ENCODE measurements at places on chromosomes 4 and X. TPM values are rescaled to one million over a fixed set of nuclear protein-coding genes. Genes with fewer than 3 reads are reported as not detected.

Gene TMEM31
- total RNA-seq: not detected

DNA sequence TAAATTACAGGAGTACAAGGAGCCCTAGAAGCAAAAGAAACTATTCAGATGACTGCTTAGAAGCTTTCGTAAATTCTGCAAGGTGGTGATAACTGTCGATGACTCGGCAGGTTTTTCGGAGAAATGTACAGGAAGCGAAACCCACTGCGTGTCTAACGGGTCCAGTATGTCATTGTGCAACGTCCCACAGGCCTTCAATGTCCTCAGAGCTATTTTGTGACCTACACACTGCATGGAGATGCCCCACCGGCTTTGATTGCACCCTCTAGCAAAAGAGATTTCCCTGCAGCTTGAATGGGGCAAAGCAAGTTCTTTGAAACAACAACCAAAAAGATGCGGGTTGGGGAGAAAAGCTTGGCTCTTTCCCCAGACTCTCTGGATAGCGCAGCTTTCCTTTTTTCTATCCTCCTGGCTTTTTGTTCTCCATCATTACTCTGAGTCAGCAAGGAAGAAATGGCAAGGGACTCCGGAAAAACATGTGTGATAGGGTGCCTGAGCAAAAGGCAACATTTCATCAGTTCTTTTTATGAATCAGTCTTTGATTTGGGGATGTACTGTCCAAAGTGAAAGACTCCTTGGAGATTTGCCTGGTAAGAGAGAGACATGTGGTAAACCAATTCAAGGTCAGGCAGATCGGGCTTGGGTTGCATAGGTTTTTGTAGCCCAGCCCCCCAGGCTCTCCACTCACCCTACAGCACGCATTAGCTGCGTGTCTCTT, 112.0 kb upstream of the TBL1X start:
- DNase-seq: no peak

DNA sequence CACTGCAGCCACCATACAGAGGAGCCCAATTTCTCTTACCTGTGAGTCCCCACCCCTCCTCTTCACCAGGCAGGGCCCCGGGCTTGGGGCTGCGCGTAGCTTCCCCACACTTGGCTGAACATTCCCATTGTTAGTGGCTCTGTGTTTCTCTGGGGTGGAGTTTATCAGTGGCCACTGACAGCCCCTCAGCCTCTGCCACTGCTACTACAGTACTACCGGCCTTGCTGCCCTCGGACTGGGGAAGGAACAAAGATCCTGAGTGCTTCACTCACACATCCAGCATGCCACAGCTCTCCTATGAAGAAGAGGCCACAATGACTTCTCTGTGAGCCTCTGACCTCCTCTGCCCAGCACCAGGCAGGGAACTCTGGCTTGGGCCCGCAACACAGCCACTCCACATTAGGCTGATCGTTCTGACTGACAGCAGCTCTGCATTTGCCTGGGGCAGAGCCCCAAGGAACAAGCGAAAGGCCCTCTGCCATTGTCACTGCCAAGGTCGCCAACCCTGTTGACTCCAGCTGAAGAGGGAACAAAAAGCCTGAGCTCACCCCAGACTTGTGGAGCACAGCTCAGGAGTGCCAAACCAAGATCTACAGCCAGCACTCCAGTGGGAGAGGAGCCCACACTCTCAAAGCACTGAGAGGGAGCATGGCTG, 24.0 kb downstream of the ABCB7 start:
- DNase-seq: no peak

- no peak for DNase-seq
Measured at GRCh38 chrX:8803326-8803725, 2.1 kb upstream of the FAM9A start.

DNA sequence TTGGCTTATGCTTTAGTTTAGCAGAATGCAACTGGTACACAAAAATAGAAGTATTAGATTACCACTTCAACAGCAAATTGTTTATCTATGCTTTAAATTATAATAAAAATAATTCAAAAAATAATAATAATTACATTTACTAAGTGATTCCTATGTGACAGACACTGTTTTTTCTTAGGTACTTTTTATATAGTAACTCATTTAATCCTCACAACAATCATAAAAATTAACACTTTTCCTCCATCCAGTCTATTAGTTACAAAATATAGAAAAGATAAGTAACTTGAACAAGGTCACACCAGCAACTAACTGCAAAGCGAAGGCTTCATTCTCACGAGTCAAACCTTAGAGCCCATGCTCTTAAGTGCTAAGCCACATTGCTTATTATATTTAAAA, 155.2 kb downstream of the PDGFC start:
- DNase-seq: no peak

DNA sequence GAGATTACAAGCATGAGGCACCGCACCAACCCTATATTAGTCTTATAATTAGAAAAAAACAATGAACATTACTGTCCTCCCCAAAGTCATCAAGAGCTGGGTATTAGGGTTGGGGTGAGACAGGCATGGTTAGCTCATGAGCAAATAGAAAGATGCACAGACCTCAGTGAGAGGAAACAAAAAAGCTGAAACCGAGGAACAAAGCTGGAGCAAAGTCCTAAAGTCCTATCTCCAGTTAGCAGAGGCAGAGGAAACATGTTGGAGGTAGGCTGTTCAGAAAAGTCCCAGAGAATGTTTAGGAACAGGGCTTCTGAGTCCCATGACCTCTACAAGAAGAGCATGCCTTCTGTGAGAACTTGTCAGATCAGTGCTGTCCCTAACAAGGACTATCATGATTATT, 4.6 kb upstream of the PCYT1B start:
- no peak for DNase-seq

GRCh38 chr4:77959566-77960338, 97.1 kb downstream of the MRPL1 start:
- no peak for DNase-seq

DNA sequence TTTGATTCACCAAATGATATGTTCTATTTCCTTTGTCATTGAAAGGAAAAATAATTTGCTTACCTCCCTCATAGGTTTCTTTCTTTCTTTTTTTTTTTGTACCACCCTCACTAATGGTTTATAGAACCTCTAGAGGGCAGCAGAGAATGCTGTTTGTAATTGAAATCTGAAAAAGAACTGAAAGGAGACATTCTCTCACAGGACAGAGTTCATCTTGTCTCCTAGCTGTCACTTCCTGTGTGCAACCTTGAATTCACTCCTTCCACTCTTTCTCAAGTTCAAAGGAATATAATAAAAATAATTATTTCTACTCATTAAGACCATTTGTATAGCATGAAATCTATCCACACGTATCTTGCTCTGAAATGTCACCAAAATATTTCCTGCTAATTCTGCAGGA, 51.0 kb downstream of the GUCY1B1 start:
- DNase-seq: no peak

DNA sequence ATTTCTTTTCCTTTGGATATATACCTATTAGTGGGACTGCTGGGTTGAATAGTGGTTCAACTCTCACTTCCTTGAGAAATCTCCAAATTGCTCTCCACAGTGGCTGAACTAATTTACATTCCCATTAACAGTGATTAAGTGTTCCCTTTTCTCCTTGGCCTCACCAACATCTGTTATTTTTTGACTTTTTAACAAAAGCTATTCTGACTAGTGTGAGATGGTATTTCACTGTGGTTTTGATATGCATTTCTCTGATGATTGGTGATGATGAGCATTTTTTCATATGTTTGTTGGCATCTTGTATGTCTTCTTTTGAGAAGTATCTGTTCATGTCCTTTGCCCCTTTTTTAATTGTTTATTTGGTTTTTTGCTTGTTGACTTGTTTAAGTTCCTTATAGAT, 413.0 kb downstream of the MAPK10 start:
- DNase-seq: no peak

All from activated T-cell treated with anti-CD3 and anti-CD28 coated beads, Interleukin-2, amount 50 U/mL, for 4 hours (primary cell).